ENCODE measurements at places on chromosomes 2 and 18. TPM values are rescaled to one million over a fixed set of nuclear protein-coding genes. Genes with fewer than 3 reads are reported as not detected.

- peak; percentile 57 for DNase-seq
Measured at GRCh38 chr2:127080226-127080937, 26.6 kb downstream of the BIN1 start.

- DNase-seq, result no peak
Measured at GRCh38 chr2:527581-527980, 149.6 kb downstream of the TMEM18 start.

DNA sequence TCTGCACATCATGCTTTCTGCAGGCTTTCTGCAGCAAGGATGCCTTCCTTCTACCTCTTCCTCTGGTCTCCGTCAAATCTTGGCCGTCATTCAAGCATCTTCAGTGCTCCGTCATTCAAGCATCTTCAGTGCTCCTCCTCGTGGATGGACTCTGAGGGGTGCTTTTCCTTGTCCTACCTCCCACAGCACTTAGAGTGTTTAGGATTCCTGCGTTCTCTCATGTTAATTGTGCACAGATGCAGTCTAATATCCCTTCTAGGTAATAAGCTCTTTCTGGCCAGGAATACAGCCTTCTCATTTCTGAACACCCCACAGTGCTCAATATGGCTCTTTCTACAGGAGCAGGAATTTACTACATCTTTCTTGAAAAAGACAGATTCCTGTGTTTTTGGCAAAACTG, 59.8 kb downstream of the ZNF236 start:
- no peak for DNase-seq

- DNase-seq, result no peak
Measured at GRCh38 chr2:121805766-121806143, 50.3 kb downstream of the TSN start.

DNA sequence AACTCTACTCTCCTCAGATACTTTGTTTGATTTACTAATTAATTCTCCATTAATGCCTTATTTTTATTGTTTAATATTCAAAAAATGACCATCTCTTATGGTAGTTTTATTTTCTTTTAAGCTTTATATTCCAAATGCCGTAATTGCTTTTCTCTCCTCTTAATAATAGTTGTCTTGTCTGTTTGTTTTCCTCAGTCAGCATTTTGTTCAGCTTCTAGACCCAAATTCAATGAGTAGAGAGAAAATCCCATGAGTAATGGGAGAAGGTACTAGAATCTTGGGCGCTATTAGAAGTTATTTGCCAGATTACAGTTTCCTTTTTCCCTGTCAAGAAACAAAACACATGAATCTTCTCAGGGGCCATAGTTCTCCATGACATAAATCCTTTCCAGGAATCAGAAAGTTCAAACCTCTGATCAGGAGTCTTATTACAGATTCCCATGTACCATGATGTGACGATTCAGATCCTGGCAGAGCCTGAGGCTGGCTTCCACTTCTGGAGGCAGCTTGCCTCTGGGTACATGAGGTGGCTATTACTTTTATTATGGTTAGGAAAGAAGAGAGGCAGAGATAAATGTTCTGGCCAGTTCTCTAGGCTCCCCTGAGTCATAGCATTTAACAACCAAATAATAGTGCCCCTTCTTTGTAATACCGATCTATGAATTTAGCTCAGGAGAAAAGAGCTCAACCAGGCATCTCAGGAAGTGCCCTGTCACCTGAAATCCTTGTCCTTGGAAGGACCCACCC, 485.1 kb upstream of the SETBP1 start:
- DNase-seq, result no peak

- DNase-seq, result peak; percentile 20
Measured at GRCh38 chr2:192416060-192416459, 221.3 kb upstream of the TMEFF2 start.

- peak; percentile 33 for DNase-seq
Measured at GRCh38 chr18:70337139-70337972, 48.5 kb downstream of the SOCS6 start.

DNA sequence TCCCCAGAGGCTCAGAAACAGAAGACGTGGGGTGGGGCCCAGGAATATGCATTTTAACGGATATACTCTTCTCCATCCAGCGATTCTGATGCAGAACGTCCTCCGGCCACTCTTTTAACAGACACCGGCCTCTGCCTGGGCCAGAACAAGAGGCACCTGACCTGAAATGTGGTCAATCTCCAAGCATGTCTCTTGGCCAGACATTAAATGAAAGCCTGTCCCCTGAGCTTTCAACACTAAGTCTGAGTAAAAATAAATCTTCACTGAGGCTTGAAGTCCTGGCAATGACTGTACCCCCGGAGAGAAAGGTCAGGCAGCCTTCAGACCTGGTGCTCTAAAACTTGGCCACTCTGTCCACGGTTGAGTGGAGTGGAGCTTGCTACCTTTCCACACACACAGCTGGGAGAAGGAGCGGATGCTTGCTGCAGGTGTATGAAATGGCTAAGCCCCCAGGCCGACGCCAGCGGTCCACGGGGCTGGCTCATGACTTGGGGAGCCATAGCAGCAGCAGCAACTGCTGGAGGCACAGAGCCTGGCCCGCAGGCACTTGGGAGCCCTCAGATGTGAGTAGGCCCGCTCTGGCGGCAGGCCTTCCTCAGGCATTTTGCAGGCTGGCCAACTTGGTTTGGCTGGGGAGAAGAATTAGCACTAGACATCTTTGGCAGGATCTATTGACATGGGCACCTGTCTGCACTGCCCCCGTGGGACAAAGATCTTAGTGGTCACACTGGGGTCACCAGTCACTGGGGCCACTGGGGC, 79.7 kb downstream of the TMEM17 start:
- no peak for DNase-seq

DNA sequence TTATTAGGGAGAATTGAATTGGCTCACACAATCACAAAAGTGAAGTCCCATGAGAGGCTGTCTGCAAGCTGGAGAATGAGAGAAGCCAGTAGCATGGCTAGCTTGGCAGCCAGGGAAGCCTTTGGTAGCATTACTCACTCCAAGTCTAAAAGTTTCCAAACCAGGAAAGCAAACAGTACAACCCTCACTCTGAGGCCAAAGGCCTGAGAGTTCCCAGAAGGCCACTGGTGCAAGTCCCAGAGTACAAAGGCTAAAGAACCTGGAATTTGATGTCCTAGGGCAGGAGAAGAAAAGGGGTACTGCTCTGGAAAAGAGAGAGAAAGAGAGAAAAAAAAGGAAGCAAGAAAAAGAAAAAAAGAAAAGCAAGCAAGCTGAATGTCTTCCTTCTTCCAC, 318.2 kb downstream of the RND3 start:
- peak; percentile 62 for DNase-seq

DNA sequence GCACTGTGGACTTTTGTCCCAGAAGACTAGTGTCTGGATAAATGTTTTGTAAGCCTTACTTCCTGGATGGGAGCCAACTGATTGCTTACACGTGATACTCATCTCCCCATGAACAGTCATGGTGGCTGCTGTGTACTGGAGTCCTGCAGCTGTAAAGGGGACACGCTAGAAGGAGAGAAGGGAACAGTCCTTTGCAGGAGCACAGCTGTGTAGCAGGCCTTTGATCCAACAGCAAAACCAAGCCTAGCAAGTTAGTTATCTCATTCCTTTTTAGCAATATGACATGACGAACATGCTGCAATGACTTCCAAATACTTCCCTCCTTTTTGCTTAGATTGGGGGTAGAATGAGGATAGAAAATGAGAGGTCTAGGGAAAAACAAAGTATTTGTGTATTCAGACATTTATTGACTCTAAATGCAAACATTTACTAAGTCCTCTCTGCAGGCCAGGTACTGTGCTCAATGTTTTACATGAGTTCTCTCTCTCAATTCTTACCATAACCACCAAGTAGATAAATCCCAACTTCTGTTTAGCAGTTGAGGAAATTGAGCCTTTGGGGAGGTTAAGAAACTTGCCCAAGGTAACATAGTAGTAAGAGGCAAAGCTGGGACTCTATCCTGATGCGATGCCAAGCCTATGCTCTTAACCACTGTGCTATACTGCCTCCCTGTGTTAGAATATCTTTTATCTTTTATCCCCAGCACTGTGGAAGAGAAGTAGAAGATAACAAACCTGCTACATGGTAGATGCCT, 55.4 kb upstream of the CD28 start:
- DNase-seq, result peak; percentile 39

DNA sequence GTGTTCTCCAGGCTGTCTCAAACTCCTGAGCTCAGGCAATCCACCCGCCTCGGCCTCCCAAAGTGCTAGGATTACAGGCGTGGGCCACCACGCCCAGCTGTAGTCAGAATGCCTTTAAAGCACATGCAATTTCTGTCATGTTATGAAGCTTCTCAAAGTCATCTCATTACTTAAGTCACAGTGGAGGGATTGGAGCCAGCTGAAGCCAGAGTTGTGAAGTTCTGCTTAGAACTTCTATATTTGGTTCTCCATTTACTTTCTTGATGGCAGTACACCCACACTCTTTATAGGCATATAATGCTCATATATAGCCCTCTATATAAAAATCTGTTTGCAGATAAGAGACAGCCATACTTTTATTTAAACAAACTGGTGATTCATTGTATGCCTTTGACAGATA, 68.8 kb upstream of the CWC22 start:
- no peak for DNase-seq

DNA sequence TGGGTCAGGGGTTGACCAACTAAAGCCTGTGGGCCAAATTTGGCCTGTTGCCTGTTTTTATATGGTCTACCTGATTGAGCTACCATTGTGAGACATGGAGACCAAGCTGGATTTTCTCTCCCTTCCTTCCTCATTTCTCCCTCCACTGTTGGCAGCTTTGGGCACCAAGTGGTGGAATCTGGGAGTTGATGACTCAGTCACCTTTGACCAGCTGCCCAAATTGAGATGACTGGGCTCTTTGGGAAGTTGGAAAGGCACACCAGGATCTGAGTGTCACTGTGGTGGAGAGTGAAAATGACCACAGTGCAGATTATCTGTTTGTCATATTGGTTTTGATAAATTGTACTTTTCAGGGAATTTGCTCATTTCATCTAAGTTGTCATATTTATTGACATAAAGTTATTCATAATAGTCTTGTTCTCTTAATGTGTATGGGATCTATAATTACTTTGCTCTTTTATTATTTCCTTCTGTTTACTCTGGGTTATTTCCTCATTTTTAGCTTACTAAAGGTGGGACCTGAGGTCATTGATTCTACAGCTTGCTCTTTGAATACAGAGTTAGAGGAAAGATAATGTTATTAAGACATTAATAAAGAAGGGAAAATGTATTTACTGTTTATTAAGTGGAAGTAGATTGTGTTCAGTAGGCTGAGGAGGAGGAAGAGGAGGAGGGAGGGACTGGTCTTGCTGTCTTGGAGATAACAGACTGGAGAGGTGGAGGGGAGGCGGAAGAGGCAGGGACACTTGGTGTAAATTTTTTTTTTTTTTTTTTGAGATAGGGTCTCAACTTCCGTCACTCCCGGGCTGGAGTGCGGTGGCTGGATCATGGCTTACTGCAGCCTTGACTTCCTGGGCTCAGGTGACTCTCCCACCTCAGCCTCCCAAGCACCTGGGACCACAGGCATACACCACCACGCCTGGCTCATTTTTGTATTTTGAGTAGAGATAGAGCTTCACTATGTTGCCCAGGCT, 31.8 kb downstream of the AGFG1 start:
- DNase-seq, result peak; percentile 52

GRCh38 chr2:85704800-85705679, 10.9 kb downstream of the GNLY start:
- DNase-seq, result no peak

Gene NOSTRIN
- total RNA-seq, result 71.2 TPM

Gene DSC1
- total RNA-seq, result not detected

Gene INO80D
- total RNA-seq, result 28.4 TPM

Gene ADD2
- total RNA-seq, result 5.5 TPM

Gene SPHKAP
- 2.2 TPM for total RNA-seq

Gene PASK
- total RNA-seq, result 31.7 TPM

Gene EMILIN2
- total RNA-seq, result 5.2 TPM

Data from stomach (tissue), 19 donors.